Kasumi-1 (cell line): ENCODE measurements at places on chromosomes 2 and 18.
A peak's percentile ranks its signal among the peaks of the same experiment; 100 is the strongest.

GRCh38 chr18:12236934-12237832 lies 17.0 kb upstream of the CIDEA start:
- peak; percentile 60 for DNase-seq

- no peak for DNase-seq
Measured at GRCh38 chr2:173132531-173132930, 56.9 kb downstream of the MAP3K20 start.

- DNase-seq = peak; percentile 86
Measured at GRCh38 chr2:108215794-108216211, 24.0 kb upstream of the SULT1C3 start.

DNA sequence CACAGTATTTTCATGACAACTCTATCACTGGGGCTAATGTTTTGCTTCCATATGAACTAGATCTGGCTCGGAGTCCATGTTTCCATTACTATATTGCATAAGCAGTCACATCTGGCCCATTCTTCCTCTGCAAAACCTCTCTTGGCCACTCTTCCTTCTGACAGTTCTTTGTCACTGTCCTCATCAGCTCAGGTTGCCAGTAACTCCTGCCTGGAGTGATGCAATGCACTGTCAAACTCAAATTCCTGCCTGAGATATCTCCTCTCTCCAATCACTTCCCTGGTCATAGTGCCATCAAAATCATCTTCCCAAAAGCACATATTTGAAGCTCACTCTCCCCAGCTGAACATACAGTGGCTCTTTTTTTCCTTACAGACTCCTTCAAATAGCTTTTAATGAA lies 66.1 kb downstream of the COLEC12 start:
- peak; percentile 32 for DNase-seq

DNA sequence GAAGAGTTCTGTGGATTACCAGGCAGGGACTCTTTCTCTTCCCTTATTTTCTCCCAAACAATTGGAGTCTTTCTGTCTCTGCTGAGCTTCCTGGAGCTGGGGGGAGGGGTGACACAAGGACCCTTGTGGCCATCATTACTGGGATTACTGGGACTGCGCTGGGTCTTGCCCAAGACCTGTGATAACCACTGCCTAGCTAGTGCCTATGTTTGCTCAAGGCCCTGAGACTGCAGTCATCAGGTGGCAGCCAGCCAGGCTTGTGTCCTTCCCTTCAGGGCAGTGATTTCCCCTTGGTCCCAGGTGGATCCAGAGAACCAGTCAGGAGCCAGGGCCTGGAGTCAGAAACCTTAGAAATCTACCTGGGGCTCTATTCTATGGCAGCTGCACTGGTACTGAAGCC lies 355.6 kb downstream of the PARD3B start:
- no peak for DNase-seq

- DNase-seq = no peak
Measured at GRCh38 chr2:138223319-138223718, 259.0 kb downstream of the HNMT start.

DNA sequence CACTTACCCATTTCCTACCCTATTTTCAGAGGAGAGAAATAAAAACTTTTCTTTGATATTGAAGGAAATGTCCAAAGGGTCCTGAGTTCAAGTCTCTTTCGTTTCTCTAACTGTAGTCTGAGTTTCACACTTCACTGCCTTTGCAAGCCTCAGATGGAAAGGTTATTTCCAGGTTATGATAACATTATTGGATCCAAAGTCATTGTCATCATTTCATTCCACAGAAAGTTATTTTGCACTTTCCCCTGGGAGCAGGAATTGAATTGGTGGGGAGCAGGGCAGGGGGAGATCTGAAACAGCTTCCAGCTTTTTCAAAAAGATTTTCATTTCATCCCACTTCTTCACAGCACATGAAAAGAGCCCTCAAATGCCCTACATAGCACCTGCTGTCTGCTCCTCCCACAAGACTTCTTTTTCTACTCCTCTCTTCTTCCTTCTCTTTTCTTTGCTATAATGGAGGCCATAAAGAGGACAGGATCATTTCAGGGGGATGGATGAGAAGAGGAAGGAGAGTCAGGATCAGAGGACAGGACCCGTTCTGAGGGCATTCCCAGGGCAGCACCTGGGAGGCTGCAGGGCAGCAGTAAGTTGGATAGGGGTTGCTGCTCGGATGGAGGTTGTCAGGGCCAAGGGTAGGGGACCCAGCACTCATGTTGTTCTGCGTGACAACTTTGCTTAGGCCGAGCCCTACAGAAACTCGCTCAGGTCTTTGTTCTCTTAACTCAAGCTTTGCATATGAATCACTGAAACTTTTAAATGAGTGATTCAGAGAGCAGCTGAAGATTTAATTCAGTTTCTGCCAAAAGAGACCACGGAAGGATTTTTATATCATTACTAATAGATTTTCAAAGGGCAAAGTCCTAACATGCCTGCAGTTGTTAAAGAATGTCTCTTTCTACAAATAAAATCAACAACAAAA lies 11.4 kb upstream of the GALNT5 start:
- DNase-seq = no peak

GRCh38 chr2:213251618-213252017 lies 32.6 kb upstream of the SPAG16 start:
- DNase-seq = peak; percentile 28

DNA sequence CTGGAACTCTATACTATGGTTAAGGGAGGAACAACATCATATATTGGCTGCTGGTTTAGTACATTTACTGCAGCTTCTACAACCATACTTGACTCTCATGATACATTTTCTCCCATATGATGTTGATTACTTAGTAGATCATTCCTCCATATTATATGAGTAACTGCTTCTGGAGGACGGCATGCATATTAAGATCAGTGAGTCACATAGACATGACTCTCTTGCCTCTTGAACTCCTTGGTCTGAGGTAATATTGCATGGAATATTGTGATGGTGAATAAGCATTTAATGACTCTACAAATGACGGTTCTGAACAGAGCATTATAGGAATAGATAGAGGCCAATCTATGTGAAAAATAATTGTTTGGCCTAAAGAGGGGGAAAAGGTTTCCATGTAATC lies 418.8 kb upstream of the SPHKAP start:
- DNase-seq = no peak

DNA sequence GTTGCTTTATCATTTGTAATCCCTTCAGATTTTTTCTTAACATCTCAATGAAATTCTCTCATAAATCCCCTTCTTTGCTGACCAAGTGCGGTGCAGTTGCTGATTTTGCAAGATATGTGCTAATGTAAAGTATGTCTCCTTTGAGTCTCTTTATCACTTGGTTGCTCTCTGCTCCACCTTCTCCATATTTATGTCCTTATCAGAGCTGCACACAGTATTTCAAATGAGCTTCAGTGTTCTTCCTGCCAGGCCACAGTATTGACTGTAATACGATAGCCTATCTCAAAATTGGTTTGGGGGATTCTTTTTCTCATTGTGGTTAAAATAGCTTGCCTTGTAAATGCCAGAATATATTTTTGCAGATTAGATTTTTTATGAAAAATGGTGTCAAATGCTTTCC lies 32.2 kb downstream of the MAIP1 start:
- DNase-seq = no peak

DNA sequence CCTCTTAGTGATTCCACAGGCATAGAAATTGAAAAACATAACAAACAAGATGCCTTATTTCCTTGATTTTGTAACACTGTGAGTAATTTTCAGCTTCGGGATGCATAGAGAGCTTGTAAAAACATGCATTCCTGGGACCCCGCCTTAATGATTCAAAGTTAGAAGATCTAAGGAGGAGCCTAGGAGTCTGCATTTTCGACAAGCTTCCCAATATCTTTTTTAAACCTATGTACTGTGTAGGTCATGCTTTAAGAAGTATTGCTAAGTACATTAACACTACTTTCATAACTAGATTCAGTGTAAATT lies 109.8 kb upstream of the ZNF516 start:
- no peak for DNase-seq

GRCh38 chr2:144459286-144459685 lies 60.6 kb downstream of the ZEB2 start:
- DNase-seq = no peak

- DNase-seq = no peak
Measured at GRCh38 chr2:20236496-20236895, 11.6 kb upstream of the SDC1 start.

- DNase-seq = no peak
Measured at GRCh38 chr2:136376798-136377211, 258.9 kb upstream of the CXCR4 start.

GRCh38 chr2:139160836-139161235 lies 380.6 kb upstream of the NXPH2 start:
- no peak for DNase-seq

GRCh38 chr2:48759682-48760081 lies 4.2 kb upstream of the LHCGR start:
- DNase-seq = no peak

GRCh38 chr2:168543037-168543436 lies 87.0 kb downstream of the CERS6 start:
- no peak for DNase-seq

DNA sequence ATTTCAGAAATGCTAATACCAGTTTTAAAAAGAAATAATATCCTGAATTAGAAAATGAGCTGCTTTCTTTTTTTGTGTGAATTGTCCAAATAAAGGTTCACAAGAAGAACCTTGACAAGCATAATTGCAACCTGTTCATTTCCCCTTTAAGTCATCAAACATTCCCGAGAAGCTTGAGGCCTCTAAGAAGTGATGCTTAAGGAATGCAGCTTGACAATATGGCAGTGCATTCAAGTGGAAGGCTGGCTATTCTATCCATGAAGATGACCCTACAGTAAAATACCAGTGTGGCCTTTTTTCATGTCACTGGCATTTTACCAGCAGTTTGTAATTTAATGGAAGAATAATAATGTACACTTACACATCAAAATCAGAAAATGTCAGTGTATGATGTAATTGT lies 216.7 kb downstream of the CTNNA2 start:
- DNase-seq = no peak

DNA sequence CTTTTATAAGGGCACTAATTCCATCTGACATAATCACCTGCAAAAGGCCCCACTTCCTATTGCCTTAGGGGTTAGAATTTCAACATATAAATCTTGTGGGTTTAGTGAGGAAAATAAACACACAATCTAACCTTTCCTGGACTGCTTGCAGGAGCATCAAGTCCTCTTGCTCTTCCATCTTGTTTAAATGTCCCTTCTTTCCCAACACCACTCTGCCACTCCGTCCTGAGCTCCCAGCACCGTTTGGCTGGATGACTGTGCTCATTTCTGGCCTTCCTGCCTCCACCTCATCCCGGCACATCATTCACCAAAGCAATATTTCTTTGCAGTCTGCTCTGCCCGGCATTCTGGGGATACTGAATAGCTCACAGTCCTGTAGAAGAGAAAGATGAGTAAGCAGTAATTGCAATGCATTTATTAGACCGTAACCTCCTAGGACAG lies 247.8 kb downstream of the BCL2 start:
- DNase-seq = no peak

- no peak for DNase-seq
Measured at GRCh38 chr18:79129120-79129519, 59.9 kb downstream of the ATP9B start.

GRCh38 chr2:56898986-56899385 lies 715.2 kb downstream of the CCDC85A start:
- no peak for DNase-seq

DNA sequence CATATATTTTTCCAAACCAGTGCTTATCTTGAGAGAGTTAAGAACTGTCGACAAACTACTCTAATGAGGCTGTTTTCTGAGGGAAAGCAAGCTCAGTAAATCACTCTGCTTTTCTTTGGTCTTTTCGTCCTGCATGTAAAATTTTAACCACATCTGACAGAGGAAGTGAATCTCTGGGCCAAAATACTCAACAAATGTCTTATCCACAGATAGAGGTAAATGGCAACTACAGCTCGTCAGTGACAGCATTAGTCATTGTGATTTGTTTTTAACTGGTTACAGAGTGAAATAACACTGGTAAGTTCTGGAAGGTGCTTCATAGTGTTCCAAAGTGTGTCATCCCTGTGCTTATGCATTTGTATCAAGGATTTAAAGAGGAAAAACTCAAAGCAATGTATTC lies 82.6 kb upstream of the SLC8A1 start:
- DNase-seq = no peak

GRCh38 chr18:45202061-45202460 lies 413.2 kb upstream of the SLC14A2 start:
- DNase-seq = no peak
